RKO (cell line): ENCODE measurements at places on chromosomes 6 and 20.

- DNase-seq = no peak
Measured at GRCh38 chr20:46683939-46684750, 5.1 kb downstream of the TP53RK start.

GRCh38 chr6:86107985-86108384 lies 465.3 kb upstream of the SYNCRIP start:
- no peak for DNase-seq

GRCh38 chr6:109790131-109790530 lies 99.0 kb downstream of the FIG4 start:
- DNase-seq = no peak

DNA sequence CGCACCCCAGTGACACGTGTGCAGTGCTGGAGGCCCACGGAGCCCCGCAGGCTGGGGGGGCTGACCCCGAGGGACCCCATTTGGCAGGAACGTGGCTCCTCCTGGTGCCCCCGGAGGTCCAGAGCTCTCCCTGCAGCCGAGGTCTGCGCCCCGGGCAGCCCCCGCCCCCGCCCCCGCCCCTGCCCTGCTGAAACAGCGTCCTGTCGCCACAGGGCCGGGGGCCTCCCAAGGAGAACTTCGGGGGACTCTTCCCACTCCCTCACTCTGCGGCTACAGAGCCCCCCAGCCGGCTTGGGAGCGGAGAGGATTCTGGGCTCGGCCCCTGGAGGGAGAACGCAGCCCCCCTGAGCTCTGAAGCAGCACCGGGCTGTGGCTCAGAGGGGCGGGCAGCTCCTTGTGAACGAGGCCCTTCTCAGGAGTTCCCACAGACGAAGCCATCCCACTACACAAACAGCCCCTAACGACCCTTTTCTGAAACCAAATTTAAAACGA lies 115.2 kb downstream of the DLL1 start:
- no peak for DNase-seq

- no peak for DNase-seq
Measured at GRCh38 chr6:168726312-168726856, 285.4 kb downstream of the SMOC2 start.

GRCh38 chr6:28551891-28552666 lies 26.4 kb downstream of the GPX5 start:
- no peak for DNase-seq

DNA sequence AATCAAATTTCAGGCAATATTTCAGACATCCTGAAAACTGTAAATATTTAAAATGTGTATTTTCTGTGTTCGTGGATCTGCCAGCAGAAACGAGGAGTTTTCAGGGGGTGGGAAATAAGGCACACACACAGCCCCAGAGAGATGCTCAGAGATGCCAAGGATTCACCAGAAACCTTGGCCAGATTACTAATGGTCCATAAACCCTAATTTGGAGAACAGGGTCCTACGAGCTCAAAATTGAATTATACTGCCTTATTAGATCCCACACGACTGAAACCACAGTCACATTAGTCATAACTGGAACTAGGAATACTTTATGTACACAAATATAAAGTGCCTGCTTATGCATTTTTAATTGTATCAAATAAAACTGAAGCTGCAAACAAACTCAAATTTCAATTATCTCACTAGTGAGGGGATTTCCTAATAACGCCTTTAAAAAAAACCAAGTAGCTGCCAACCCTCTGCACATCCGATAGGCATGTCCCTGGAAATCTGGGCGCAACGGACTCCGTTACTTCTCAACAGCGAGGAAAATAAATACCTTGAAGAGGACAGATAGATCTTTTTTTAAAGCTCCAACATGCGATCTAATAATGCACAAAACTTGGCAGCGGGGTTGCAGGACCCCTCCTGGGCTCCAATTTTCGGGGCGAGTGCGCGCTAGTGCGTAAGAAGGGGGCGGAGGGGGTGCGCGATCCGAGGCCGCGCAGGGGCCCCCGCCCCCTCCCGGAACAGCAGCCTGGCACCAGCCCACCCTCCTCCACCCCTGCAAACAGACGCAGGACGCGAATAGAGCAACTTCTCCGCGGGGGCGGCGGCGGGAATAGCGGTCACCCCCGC lies 897 bp downstream of the CHD6 start:
- peak; percentile 65 for DNase-seq

GRCh38 chr6:6940031-6941025 lies 167.4 kb upstream of the RREB1 start:
- DNase-seq = no peak

DNA sequence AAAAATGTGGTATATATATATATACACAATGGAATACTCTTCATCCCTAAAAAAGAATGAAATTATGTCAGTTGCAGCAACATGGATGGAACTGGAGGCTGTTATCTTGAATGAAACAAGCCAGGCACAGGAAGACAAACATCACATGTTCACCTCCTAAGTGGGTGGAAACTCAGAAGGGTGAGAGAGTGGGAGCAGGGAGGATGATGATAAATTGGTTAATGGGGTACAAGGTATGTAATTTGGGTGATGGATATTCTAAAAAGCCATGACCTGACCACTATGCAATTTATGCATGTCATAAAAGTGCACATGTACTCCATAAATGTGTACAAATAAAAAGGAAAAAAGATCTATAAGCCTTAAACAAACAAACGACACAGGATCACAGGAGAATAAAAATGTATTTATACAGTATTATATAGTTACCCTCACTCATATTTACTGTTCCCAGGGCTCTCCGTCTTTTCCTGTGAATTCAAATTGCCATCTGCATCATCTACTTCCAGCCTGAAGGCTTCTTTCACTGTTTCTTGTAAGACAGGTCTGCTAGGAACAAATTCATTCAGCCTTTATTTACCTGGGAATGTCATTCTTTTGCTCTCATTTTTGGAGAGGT lies 89.8 kb downstream of the SYNDIG1 start:
- DNase-seq = no peak

GRCh38 chr6:79686707-79687309 lies 55.7 kb downstream of the SH3BGRL2 start:
- DNase-seq = no peak

GRCh38 chr6:105251689-105252088 lies 71.9 kb upstream of the POPDC3 start:
- no peak for DNase-seq

DNA sequence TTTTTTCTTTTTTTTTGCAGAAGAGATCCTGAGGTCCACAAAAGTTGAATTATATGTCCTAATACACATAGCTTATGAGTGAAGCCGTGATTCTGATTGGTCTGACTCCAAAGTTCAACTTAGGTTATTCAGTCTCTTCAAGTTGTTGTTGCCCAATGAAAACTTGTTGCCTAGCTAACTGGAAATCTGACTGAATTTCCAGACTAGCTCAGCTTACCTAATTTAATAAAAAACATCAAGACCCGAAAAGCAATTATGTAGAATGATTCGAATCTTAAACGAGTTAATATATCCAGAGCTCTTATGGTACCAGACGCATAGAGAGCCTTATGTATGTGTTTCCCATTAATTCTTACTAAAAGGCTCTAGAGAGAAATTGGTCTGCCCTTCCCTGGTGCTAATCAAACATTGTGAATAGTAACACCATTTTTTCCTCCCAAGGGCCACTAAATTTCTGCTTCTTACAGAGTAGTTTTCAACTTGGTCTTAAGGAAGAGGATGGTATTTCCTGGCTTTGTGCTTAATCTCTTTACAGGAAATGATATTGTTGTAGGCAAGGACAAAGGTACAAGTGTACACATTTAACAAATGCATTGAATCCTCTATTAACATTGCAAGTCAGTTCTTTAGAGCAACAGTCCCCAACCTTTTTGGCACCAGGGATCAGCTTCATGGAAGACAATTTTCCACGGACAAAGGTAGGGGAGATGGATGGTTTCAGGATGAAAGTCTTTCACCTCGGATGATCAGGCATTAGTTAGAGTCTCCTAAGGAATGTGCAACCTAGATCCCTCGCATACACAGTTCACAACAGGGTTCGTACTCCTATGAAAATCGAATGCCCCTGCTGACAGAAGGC lies 107.9 kb downstream of the TSHZ2 start:
- DNase-seq = no peak

DNA sequence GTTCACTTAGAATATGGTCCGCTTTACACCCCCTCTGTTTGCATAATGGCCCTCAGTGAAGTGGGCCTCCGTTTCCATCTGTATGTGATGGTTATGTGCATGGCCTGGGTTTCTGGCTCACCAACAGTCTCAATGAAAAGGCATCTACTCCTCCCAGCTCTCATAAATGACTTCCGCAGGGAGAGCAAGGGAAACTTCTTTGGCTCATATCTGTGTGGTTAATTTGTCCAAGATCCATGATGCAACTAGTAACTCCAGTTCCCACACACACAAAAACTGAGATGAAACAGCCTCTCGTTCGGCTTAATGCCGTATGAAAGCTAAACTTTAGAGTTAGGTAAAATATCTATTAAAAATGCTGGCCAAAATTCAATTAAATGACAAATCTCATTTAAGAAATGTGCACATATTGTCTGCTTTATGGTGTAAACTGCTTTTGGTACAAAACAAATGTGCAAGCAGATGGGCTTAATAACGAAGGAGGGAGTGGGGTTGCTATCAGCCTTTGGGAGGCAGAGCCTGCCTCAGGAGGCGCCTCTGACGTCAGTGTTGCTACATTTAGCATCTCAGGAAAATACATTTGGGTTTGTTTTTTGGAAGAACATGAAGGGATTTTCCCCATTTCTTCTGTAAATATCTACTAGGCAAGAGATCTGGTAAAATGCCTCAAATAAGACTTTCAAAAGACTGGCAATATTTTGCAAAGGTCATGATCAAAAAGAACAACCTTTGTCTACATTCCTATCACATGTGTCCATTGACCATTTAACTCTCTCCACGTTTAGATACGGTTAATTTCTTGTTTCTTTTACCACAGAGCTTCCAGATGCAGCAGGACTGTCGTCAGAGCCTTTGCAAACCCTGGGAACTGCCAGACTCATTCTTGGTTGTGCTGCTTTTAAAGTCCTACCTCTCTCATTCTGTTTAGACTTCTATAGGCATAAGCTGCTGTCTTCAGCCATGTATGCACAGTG lies 96.8 kb downstream of the ARMC2 start:
- DNase-seq = no peak

DNA sequence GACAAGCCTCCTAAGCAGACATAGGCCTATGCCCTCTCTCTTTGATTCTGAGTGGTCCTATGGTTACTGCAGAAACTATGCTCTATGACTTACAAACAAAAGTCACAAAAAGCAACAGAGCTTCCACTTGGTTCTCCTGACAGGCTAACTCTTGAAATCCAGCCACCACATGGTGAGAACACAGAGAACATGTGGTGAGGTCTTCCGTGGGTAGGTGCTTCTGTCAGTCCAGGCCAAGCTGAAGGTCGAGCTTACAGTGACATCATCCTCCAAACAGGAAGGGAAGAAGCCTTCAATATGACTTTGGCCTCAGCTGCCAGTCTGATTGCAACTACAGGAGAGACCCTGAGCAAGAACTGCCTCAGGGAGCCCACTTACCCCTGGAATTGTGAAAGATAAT lies 265.5 kb downstream of the TBX18 start:
- DNase-seq = no peak

- no peak for DNase-seq
Measured at GRCh38 chr20:10978713-10979112, 304.9 kb upstream of the JAG1 start.

GRCh38 chr6:139623372-139623771 lies 248.9 kb upstream of the CITED2 start:
- DNase-seq = no peak

GRCh38 chr20:51554538-51555165 lies 12.1 kb upstream of the NFATC2 start:
- peak; percentile 12 for DNase-seq

- no peak for DNase-seq
Measured at GRCh38 chr6:131412960-131413830, 159.8 kb upstream of the ARG1 start.

- no peak for DNase-seq
Measured at GRCh38 chr6:127436578-127437110, 22.5 kb downstream of the KIAA0408 start.

GRCh38 chr6:89818977-89819335 lies 638 bp downstream of the MDN1 start:
- peak; percentile 55 for DNase-seq

DNA sequence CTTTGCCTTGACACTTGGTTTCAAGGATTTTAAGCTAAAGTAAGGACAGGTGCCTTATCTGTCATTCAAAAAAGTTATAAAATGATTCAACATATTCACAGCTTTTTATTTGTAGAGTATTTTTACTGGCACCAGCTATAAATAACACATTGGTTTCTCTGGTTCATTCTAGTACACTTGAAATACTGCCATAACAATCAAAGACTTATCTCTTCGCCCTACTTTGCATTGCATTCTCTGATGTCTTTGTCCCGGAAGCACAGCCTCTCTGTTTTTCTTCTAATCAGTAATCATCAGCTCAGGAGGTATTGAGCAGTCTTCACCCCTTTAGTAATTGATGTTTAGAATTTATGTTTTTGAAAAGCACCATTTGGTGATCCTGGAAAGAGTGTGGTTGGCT lies 156.4 kb downstream of the PDE10A start:
- DNase-seq = no peak

GRCh38 chr20:49534255-49534712 lies 33.7 kb downstream of the PTGIS start:
- DNase-seq = peak; percentile 73

DNA sequence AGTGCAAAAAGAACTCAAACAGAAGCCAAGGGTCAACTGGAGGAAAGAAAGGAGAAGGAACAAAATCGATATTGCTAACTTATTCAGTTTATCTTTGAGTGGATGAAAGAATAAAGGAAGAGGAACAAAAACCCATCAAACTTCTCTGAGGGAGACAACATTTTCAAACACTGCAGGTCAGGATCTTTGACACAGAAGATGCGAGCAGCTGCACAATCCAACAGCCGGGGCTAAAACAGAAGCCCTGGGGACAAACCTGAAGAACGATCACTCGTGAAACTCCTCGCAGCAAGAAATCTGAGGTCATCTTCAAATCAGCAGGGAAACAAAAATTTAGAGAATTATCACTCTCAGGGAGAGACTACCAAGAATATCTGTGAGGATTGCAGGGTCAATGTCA lies 14.2 kb downstream of the SLC23A2 start:
- no peak for DNase-seq

GRCh38 chr6:155013457-155013876 lies 18.4 kb downstream of the TIAM2 start:
- no peak for DNase-seq

DNA sequence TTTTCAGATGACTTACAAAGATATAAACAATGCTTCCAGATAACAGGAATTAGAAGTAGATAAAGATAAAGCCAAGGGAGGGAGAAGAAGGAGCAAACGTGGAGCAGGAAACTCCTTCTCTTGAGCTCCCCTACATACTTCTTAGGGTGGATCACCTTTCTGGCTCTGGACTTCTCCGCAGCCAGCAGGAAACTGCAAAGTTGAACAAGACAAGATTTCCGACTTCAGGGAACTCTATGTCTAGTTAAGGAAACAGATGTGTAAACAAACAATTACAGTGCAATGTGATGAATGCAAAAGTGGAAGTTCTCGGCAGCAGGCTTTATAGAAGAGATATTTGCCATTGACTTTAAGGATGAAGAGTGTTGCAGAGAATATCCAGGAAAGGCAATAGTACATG lies 134.0 kb upstream of the MARCKS start:
- no peak for DNase-seq

GRCh38 chr6:153898360-153899059 lies 140.5 kb upstream of the OPRM1 start:
- no peak for DNase-seq
